T-helper 9 cell (primary cell): ENCODE measurements at places on chromosomes 3 and 15.

GRCh38 chr3:171563298-171563697, 103.1 kb upstream of the TNIK start:
- no peak for DNase-seq

DNA sequence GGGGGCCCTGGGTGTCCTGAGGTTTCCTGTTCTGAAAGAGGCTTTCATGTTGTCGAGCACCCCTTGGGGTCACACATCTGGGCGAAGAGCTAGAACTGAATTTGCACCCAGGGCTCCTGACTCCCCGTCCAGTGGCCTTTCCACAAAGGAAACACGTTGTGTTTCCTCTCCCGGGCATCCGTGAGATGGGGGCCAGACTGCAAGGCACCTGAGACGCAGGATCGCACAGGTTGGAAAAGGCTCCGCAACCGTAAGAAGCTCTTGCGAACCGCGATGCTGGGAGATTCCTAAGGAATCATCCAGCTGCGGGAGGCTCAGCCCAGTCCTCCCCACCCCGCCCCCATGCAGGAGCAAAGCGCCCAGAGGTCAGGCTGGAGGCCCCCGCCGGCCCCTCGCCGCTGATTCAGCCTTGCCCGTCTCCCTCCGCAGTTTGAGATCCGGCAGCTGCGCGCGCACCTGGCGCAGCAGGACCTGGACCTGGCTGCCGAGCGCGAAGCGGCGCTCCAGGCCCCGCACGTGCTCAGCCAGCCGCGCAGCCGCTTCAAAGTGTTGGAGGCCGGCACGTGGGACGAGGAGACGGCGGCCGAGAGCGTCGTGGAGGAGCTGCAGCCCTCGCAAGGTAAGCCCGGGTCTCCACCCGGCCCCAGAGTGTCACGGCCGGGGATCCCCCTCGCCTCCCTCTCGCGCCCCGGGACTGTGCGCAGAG, 119.6 kb downstream of the ETFA start:
- DNase-seq = no peak

GRCh38 chr3:183381179-183381578, 47.2 kb downstream of the MCF2L2 start:
- no peak for DNase-seq

DNA sequence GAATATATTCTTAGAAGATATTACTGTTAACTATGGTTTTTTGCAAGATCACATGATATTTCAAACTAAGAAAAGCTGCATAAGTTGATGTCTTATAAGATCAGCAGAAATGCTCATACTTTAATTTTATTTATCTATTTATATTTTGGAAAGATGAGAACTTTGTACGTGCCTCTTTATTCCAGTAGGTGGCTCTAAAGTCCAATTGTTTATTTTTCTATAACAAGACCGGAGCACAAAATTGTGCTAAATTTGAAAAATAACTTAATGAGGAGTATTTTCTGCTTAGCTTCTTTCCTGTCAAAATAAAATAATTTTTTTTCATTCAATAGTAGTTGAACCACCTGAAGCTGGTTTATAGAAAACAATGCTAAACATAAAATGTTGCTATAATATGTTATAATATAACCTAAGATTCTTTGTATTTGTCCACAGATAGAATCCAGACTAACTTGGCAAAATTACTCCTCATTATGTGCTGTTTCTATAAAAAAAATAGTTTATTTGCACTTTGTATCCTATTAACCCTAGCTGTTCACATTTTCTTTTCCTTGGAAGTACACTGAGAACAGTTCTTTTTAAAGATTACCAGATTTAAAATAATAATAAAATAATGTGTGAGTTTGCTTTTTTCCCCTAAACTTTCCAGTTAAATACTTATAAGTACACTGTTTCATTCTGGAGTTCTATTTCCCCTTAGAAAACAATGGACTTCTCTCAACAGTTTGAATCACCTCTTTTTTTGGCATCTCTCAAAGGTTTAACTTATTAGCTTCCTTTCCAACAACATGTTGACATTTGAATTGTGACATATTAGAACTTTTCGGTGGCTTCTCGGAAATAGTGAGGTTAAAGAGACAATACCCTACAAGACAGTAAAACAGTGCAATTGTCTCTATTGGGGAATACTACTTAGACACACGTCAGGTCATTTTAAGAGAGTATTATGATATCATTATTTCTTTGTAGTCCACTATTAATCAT, 530.0 kb downstream of the MECOM start:
- no peak for DNase-seq

DNA sequence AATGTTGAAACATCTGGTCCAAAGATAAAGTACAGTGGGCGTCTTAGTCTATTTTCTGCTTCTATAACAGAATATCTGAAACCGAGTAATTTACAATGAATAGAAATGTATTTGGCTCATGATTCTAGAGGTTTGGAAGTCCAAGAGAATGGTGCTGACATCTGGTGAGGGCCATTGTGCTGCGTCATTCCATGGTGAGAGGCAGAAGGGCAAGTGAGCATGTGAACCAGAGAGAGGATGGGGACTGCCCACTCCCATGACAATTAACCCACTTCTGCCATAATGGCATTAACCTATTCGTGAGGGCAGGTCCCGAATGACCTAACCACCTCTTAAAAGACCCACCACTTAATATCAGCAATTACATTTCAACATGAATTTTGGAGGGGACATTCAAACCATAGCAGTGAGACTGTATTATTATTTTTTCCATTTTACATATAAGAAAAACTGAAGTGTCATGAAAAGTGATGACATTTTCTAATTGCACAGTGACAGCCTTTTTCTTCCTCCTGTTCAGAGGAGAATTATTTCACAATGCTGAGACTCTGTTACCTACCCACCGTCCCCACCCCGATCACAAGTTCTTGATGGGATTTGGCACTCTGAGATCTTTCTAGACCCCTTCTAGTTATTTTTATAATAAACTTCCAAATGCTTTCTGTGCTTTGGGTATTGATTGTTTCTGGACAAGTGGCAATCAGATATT, 238.8 kb downstream of the RPLP1 start:
- no peak for DNase-seq

- no peak for DNase-seq
Measured at GRCh38 chr3:196803891-196804468, 63.7 kb upstream of the SENP5 start.

DNA sequence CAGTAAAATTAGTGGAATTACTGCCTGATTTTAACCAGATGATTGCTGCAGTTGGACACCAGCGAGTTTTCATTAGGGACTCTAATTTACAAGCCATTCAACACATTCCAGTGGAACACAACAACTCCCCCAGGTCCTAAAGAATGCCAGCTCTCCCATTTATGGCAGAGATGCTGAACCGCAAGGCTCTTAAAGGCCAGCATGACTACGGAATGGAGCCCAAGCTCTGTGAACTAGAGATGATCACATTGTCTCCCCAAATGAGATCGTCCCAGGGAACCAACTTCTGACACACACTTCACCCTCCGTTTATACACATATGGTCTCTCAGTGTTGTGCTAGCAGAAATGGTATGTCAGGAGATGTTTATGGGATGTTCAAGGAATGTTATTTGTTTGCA, 446.2 kb upstream of the NR2F2 start:
- no peak for DNase-seq

GRCh38 chr3:117528688-117529087, 819.1 kb downstream of the TUSC7 start:
- no peak for DNase-seq

DNA sequence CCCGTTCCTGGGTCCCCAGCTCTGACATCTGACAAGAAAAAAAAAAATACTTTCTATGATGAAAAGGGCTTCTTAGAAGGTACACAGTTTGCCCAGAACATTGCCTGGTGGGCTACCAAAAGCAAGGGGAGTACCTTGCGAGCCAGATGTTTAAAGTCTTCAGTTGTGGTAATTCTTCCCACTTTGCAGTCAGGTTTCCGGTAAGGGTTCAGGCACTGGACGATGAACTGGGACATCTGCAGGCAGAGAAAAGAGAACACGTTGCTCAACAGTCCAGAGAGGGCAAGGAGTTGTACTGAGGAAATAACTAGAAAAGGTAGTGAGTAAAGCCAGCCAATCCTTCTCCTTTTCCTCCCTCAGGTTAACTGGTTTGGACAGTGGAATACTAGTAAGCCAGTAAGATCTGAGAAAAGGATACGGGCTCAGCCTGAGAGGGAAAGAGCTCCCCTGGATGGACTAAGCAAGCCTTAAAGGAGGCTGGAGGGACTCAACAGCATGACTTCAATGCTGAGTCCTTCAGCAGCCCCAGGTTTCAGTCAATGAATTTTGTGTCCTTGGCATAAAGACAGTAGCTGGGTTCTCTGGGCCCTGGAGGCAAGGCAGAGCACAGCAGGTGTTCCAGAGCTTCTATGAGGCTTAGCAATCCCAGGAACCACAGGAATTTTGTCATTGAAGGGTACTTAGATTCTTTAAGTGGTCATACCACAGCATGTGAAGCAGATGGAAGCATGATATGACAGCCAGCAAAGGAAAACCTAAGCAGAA, 38.2 kb downstream of the NBEAL2 start:
- no peak for DNase-seq

- no peak for DNase-seq
Measured at GRCh38 chr3:103342205-103342731, 907.5 kb downstream of the ZPLD1 start.

- DNase-seq = no peak
Measured at GRCh38 chr15:66996094-66996493, 69.3 kb upstream of the SMAD3 start.

DNA sequence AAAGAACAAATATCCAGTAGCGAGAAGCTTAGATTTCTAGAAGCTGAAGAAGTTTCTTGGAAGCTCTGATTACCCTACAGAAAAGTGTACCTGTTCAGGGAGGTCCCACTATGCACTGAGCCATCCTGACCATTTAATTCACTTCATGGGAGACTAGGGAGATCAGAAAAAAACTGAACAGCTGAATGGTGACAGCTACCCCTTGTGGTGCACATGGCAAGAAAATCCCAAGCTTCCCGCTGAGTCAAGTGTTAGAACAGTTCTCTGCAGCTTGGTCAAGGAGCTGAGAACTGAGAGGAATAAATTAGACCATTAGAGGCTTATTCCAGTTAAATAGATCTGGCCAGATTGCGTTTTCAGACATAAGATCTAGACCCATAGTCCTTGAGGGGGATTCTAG, 197.2 kb upstream of the VEPH1 start:
- DNase-seq = no peak

DNA sequence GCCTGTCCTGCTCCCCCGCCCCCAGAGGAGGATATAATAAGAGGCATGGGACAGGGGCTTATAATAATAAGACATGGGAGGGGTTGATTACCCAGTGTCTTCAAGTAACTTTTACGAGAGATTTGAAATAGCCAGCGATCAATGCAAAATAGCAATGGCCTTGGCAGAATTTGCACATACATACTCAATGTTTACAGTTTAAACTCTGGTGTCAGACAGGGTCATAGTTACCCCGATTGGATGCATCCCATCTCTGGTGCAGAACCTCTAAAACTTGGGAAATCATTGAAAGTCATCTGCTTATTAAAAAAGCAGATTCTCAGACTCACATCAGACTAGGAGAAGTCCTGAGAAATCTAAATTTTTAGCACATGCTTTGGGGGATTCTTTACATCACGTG, 61.0 kb downstream of the TRAK1 start:
- no peak for DNase-seq

DNA sequence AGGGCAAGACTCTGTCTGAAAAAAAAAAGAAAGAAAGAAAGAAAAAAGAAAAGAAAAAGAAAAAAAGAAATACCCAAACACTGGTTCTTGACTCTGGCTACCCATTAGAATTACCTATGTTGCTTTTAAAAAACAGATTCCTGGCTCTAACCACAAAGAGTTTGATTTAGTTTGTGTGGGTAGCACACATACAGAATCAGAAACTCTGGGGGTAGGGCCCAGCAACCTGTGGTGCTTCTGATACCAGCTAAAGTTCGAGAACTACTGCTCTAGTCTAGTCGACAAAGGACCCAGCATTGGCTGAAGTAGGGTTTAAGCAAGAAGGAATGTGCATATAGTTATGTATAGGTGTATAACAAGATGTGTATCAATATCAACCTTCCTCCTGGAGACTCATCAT, 392.7 kb downstream of the EFHB start:
- no peak for DNase-seq

- no peak for DNase-seq
Measured at GRCh38 chr3:130900959-130901358, 7.1 kb downstream of the ATP2C1 start.

DNA sequence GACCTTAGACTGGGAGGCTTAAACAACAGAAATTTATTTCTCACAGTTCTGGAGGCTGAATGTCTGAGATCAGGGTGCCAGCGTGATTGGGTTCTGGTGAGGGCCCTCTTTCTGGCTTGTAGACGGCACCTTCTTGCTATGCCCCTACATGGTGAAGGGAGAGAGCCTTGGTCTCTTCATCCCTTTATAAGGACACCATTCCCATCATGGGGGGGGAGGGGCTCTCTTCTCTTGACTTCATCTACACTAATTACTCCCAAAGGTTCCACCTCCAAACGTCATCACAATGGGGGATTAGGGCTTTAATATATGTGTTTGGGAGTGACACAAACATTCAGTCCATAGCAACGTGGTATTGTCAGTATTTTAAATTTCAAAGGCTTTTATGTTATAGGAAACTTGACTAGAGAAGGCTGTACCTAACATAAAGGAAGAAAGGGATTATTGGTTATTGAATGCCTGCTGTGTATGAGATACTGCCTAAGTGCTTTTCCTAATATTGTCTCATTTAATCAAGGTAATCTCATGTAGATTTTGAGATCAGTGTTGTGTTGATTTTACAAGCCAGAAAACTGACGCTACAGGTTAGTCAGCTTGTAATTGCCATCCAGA, 20.9 kb downstream of the SYN2 start:
- no peak for DNase-seq

DNA sequence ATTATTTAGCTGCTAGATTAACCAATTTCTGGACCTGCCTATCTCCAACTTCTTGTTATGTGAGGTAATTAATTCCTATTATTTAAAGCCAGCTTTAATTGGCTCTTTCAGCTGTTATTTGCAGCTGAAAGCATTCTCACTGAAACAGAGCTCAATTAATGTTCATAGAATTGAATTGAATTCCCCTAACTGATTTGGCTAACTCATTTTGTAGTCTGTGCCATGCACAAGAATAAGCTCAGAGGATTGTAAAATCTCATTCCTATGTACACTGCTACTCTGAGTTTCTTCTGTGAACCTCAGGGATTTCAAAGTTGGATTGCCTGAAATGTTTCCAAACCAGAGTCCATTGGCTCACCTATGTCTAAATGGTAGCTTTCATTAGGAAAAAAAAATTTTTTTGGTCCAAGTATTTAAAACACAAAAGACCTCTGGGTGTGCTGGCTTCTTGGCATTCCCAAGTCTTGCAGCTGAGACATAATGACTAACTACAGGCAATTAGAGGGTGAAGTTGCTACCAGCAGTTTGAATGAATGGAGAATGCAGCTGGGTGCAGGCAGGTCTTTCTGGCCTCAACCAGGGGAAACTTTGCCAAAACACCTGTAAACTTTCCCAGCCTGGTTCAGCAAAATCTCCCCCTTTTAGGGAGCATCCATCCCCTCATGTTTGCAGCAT, 134.3 kb downstream of the EDEM1 start:
- no peak for DNase-seq

DNA sequence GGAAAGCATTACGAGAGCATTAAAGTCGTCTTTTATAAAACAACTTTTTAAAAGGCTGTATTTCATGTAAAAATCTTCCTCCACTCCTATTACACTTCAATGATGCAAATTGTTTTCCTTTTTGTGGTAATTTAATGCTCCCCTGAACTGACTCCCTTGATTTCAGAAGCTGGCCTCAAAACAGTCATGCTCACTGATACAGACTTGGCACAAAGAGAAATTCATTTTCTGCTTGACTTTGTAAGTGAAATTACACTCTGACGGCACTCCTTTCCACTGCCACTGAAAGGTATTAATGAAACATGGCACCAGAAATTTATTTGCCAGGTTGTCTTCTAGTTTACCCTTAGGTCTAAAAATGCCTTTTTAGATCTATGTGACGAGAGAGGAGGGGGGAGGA, 215.5 kb downstream of the LRRC3B start:
- no peak for DNase-seq
